ENCODE measurements at places on chromosomes 6 and 20.

DNA sequence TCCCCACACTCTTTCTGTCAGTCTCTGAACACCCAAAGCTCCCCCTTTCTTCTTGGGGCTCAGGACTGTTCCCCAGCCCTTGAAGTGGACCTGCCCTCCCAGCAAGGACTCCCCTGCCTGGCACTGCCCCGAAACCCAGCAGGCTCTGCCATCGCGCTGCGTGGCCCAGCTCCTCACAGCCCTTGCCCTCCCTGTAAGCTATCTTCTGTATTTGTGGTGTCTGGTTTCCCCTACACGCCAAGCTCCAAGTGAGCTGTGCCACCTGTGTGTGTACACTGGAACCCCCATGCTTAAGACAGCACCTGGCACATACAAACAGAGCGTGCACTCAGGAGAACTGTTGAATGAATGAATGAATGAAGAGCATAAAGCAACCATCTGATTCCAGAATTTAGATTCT is 57.7 kb downstream of the TMEM242 start:
- DNase-seq = no peak

DNA sequence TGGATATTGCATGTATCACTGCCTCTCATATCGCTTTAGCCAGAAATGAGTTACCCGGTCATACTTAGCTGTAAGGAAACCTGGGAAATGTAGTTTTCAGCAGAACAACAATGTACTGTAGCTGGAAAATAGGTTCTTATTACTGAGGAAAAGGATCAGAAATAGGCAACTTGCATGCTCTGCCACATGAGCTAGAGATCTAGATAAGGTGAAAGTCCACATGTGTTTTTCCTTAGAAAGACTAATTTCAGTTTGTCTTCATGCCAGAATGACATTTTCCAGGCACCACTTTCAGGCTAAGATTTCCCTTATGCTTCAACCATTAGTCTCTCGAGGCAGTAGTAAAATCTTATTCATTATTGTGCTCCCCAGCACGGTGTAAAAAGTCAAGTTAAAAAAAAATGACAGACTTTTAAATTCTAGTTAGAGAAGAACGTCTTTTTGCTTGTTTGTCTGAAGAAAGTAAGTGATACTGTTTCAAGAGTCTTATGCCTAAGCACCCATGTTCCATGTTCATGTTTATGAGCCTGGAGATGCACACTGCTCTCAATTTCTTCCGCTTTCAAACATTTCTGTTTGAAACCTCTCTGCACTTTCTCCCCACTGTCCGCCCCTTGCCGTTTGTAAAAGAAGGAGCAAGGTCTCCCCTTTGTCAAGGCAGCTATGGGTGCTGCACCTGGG is 67.6 kb downstream of the ZNF831 start:
- no peak for DNase-seq

- DNase-seq = no peak
These were observed 109.3 kb downstream of the WDR27 start for GRCh38 chr6:169592558-169592957.

- DNase-seq = no peak
These were observed 51.1 kb downstream of the STAU1 start for GRCh38 chr20:49136817-49137571.

DNA sequence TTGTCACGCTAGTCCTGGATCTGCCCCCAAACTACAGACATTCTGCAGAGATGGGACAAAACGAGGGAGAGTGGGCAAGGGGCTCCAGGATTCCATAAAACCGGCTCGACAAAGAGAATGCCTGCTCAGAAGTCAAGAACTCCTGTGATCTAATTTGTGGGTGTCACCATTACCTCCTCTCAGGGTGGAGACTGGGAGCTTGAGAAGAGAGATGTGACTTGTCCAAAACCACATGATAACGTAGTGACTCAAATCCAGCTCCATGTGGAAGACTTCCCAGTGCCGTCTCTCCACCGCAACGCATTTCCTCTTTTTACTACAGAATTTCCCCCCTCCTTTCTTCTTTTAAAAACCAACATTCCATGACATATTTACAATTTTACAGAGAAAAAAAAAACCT is 44.3 kb downstream of the TRERF1 start:
- no peak for DNase-seq

DNA sequence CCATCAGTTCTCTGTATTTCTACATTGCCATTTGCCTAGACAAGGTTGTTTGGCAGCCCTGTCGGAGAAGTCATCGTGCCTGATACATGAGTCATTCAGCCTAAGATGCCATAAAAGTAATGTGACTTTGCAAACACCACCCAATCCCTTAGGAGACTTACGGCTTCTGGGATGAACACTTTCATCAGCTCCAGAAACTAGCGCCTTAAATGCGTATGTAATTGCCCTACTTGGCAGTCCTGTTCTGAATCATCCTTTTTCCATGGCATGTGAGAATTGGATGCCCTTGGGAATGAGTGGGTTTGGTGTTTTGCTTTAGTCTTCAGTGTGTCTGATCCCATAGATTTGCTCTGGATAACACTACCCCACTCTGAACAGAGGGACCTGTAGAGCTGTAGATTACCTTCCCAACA is 158.5 kb downstream of the SASH1 start:
- no peak for DNase-seq

- no peak for DNase-seq
These were observed 80.2 kb downstream of the SYNJ2 start for GRCh38 chr6:158061709-158062461.

DNA sequence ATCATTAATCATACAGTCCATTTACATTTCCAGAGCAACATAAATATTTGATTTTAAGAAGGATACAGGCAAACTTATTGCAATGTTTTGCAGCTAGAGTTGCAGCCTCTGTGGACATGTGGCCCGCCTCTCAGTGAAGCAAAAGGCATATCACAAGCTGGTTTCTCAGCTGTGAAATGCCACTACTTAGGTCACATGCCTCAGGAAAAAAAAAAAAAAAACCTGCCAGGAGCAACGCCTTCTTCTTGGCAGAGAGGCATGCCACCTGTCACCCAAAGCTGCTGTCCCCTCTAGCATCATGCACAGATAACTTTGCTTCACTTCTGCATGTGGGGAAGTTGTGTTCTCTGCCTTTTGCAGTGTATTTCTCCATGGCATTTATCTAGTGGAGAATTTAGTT is 18.5 kb downstream of the GRM1 start:
- no peak for DNase-seq

GRCh38 chr20:35742741-35743523 is 872 bp upstream of the RBM39 start:
- no peak for DNase-seq

DNA sequence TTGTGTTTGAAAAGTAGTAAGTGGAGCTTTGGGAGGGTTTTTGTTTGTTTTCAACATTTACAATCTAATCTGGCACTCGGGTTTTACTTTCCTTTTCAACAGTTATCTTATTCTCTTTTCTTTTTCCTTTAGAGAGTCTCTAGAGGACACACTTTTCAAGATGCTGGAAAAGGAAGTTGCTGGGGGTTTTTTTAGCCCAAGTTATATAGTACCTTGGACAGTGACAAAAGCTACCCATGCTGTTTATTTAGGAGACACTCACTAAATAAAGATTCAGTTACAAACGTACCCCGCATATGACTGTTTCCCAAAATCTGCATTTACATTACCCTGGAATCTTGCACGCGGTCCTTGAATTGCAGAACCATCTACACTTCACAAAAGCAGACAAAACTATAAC is 78.8 kb downstream of the MAP7 start:
- DNase-seq = no peak

DNA sequence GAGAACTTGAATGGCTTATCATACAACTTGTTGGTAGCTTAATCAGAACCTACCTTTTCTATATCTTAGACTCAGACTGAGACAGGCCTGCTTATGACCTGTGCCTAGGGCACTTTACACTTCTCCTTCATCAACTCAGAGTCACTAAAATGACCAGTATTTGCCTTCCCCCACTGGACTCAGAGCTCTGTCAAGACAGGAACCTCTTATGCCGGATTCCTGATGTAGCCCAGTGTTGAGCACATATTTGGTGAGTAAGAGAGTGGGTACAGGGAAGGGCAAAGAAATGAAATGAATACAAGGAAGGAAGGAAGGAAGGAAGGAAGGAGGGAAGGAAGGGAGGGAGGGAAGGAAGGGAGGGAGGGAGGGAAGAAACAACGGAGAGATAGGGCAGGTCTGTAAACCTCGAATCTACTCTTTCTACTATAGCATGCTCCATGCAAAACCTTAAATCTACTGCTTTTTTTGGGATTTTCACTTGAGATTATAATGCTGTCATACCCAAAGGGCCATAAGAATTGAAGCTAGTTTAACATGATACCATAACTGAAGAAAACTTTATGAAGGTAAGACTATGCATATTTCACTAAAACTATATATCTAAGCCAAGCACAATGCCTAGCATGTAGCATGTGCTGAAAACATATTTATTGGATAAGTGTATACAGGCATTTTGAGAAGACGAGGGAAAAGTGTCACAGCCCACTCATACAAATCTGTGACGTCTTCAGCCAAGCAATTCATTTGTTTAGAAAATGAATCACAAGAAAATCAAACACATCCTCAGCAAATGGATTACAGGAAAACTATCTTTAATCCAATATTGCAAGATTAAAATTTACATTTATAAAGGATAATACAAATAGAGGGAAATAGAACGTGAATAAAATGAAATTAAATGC is 89.9 kb downstream of the RFX6 start:
- no peak for DNase-seq

DNA sequence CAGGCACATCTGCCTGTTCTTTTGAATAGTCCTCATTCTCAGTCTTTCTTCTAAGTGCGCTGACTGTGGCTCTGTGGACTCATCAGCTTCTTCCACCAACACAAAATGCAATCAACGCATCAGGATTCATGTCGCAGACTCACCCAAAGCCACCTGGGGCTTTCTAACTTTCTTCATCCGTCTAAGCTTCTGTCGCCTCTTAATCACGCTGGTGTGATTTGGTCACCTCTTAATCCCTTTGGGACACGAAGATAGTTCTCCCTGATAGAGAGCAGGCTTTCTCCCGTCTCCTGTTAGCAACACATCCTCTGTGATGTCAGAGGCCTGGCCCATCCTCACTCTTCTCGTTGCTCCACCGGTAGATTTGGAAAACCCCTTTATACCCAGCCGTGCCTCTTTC is 78.0 kb upstream of the FOXQ1 start:
- DNase-seq = no peak

Measured in cortex of kidney (tissue), 1 donor.